ENCODE measurements at places on chromosomes 1 and 21. TPM values are rescaled to one million over a fixed set of nuclear protein-coding genes. Genes with fewer than 3 reads are reported as not detected.

Gene HIVEP3
- 3.7 TPM for total RNA-seq

Gene PLEKHN1
- total RNA-seq, result not detected

Gene CELA2B
- total RNA-seq, result not detected

Gene CAMK2N1
- total RNA-seq, result 11.7 TPM

Gene OR2L8
- total RNA-seq, result not detected

Gene RPL11
- total RNA-seq, result 521 TPM

Gene VSIG8
- not detected for total RNA-seq

Gene EPB41
- 29.3 TPM for total RNA-seq

Gene KCNK1
- total RNA-seq, result 10.3 TPM

Gene TRIM17
- total RNA-seq, result 0.46 TPM

Gene FCRL1
- total RNA-seq, result not detected

Gene DDAH1
- 58.1 TPM for total RNA-seq

Gene MIXL1
- 0.27 TPM for total RNA-seq

Gene AADACL3
- total RNA-seq, result not detected

Gene PRRX1
- 124 TPM for total RNA-seq

Gene IL20
- not detected for total RNA-seq

Gene ITLN2
- total RNA-seq, result not detected

Gene RNF186
- total RNA-seq, result not detected

Gene TEX38
- total RNA-seq, result 0.24 TPM

Gene FCRL6
- 0.16 TPM for total RNA-seq

Gene NBPF6
- total RNA-seq, result not detected

Gene LGR6
- total RNA-seq, result 0.86 TPM

Gene FRRS1
- 4.0 TPM for total RNA-seq

Gene ANP32E
- 55.3 TPM for total RNA-seq

Gene TMEM82
- not detected for total RNA-seq

Gene ZSWIM5
- total RNA-seq, result 1.5 TPM

Gene HMGCS2
- total RNA-seq, result 0.38 TPM

Gene PDE9A
- 1.1 TPM for total RNA-seq

Gene KRTAP15-1
- total RNA-seq, result not detected

Gene THEM5
- not detected for total RNA-seq
